Left ventricle myocardium superior (tissue), 1 donor: ENCODE measurements at places on chromosomes 2 and 18.

DNA sequence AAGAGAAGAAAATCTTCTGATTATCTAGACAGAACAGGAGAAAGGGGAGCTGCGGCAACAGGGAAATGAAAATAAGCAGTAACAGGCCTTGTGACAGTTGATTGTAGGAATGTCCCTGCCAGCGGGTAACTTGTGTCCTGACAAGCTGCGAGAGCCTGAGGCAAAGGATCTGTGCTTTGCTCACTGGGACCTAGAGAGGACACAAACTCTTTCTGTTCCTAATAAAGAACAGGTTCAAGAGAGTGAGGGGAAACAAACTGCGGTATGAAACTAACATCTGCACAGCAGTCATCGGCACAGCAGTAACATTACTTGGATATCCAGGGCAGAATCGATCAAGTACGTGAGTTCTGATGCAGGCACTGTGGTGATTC is 103.7 kb upstream of the THOC1 start:
- DNase-seq: no peak

DNA sequence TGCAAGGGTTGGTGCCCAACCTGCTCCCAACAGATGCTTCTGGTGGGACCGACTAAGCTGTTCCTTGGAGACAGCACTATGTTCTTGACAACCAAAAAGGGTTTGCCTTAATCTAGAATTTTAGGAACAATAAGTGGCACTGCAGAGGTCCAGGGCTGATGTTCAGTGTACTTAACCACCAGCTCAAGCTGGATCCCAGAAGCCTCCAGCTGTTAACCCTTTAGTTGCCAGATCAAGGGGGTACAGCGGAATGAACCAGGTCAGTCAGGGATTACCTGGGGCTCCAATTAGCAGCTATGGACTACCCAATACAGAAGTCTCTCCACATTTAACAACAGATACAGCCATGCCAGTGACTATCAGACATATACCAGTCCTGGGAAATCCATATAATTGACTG is 3.5 kb downstream of the GPR75 start:
- no peak for DNase-seq

DNA sequence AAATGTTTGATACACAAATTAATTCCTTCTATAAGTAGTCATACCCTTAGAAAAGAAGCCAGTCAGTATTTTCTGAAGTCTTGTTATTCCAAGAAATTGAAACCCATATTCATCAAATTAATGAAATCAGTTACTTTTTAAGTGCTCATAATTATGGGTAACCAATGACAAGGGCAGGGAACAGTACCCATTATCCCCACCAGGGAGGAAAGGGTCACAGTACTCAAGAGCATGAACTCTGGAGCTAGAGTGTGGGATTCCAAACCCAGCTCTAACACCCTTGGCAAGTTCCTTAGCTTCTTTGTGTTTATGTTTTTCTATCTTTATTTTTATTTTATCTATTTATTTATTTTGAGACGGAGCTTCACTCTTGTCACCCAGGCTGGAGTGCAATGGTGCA is 68.4 kb downstream of the CCDC148 start:
- DNase-seq: no peak

GRCh38 chr2:105102963-105103421 is 65.1 kb downstream of the MRPS9 start:
- no peak for DNase-seq

GRCh38 chr2:239905884-239906654 is 119.1 kb downstream of the NDUFA10 start:
- no peak for DNase-seq

GRCh38 chr2:127047716-127048617 is 59.0 kb downstream of the BIN1 start:
- no peak for DNase-seq

- DNase-seq: no peak
Measured at GRCh38 chr2:208584378-208584985, 177.9 kb downstream of the PTH2R start.

GRCh38 chr2:202237787-202238233 is 587 bp downstream of the SUMO1 start:
- no peak for DNase-seq

DNA sequence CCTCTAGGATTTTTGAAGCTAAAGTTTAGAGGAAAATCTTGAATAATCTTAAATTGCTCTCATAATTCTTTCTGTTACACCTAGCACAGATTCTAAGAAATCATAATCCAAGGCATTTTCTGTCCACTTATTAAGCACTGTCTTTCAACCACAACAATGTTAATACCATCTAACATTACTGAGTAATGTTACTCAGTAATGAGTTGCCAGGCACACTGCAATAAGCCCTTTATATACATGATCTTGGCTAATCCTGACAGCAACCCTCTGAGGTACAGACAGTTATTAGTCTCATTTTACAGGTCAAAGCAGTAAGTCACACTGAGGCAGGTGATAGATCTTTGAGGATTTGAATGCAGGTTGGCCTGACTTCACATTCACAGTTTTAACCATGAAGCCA is 291.9 kb downstream of the ALK start:
- DNase-seq: no peak

DNA sequence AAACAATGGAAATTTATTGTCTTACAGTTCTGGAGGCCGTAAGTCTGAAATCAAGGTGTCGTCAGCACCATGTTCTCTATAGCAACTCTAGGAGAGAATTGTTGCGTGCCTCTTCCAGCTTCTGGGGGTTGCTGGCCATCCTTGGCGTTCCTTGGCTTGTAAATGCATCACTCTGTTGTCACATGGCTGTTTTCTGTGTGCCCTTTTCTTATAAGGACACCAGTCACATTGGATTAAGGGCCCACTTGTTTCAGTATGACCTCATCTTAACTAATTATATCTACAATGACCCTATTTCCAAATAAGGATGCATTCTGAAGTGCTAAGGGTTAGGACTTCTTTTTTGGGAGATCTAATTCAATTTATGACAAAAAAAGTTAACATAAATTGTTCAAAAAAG is 1.4 kb upstream of the PLEK start:
- DNase-seq: no peak

GRCh38 chr2:206980413-206980812 is 41.1 kb downstream of the CPO start:
- DNase-seq: no peak

- DNase-seq: no peak
Measured at GRCh38 chr2:27489118-27489497, 435 bp downstream of the IFT172 start.

GRCh38 chr2:241755777-241756176 is 20.8 kb upstream of the GAL3ST2 start:
- no peak for DNase-seq

DNA sequence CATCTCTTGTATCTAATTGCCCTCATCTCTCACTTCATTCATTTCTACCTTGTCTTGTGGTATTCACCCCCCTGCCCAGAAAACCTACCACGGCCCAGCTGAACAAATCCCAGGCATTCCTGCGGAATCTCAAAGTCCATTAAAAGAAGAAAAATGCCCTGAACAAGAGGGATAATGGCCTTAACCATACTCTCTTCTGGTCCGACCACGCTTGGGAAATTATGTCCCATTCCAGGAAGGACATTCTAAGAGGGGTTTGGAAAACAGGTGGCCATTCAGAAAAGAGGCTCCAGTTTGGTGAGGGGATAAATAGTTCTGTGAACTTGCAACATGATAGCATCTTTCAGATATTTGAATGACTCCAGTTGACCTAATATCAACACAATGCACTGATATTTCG is 349.9 kb upstream of the ZNF521 start:
- DNase-seq: no peak

- DNase-seq: no peak
Measured at GRCh38 chr2:42199626-42200025, 30.5 kb downstream of the EML4 start.

- DNase-seq: no peak
Measured at GRCh38 chr18:9731380-9731779, 23.3 kb downstream of the RAB31 start.

DNA sequence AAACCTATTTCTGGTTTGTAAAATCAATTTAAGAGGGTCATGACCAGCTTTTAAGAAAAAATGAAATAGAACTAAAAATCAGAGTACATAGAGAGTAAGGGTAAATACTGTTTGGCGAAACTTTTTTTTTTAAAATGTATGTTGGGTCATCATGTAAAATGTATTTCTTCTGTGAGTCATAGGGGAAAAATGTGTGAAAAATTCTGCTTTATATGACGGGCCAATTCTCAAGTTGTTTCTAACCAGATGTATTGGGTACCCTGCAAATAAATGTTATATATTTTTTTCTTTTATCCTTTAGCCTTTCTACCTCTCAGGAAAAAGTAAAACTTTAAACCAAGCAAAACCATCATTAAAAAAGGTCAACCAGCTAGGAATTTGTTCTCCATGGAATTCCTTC is 13.9 kb downstream of the AFTPH start:
- DNase-seq: no peak

- no peak for DNase-seq
Measured at GRCh38 chr2:143162123-143162837, 33.1 kb downstream of the ARHGAP15 start.

DNA sequence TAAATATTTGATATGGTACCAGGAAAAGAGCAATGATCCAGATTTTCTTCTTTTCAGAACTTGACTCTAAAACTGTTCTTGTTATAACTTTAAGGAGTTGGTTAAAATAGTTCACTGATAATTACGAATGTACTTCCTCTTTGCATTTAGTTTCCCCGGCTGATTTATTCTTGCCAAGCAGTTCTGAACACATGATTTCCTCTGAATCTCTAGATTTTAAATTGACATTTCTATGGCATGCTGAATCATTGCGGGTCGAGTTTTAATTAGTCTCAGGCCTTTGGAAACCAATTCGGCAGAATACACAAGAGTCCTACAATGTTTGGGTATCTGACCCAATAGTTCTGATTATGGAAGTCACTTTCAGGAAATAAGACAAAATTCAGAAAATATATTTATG is 37.3 kb upstream of the DNAH7 start:
- DNase-seq: no peak

DNA sequence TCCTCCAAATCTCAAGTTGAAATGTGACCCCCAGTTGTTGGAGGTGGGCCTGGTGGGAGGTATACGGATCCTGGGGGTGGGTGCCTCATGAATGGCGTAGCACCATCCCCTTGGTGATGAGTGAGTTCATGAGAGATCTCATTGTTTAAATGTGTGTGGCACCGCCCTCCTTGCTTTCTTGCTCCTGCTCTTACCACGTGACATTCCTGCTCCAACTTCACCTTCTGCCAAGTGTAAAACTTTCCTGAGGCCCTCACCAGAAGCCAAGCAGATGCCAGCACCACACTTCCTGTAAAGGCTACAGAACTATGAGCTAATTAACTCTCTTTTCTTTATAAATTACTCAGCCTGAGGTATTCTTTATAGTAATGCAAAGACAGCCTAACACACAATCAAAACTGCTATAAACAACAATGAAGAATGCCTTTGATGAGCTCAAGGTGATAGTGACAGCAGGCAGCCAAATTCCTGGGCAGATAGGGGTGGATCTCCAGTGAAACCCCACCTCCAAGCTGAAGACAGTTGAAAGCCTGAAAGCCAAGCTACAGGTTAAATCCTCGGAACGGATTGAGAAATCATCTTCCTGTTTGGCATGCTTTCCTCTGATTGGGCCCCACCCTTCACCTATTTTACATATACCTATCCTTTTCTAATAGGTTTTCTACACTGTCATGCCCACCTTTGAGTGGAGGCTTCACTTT is 26.9 kb downstream of the MCEE start:
- DNase-seq: no peak
